ENCODE measurements at places on chromosomes 1 and 21. TPM values are rescaled to one million over a fixed set of nuclear protein-coding genes. Genes with fewer than 3 reads are reported as not detected.

G0S2 gene
- total RNA-seq = 146 TPM

RUNX3 gene
- total RNA-seq = not detected

RAB7B gene
- total RNA-seq = 7.4 TPM

DNA sequence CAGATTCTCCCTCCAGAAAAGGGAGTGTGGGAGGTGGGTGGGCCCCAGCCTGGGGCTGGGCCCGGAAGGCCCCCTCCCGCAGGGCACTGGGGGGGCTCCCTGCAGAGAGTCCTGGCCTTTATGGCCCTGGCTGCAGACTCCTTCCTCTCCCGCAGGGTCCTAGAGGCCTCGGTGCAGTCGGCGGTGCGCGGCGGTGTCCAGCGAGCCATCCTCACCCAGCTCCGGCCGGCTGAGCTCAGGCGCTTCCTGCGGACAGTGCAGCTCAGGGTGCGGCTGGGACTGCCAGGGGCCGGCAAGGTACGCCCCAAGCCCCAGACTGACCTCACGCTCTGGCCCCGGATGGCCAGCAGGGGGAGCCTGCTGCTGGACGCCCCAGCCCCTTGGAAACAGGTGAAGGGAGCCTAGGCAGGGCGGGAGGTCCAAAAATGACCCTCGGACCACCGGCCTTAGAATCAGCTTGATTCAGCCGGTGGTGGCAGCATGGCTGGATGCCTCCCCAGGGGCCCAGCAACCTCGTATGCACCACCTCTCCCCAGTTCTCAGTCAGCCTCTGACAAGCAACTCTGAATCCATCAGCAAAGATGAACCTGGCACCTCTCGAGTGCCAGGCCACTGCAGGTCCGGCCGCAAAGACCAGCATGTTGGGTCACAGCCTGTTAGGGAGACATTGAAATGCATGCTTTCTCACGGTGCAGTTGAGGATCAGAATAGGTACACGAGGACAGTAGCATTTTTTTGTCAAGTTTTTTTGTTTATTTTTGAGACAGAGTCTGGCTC, 20.6 kb downstream of the MTHFR start:
- peak; percentile 54 for DNase-seq

GRCh38 chr1:50553921-50554320, 130.7 kb upstream of the DMRTA2 start:
- DNase-seq = no peak

DNA sequence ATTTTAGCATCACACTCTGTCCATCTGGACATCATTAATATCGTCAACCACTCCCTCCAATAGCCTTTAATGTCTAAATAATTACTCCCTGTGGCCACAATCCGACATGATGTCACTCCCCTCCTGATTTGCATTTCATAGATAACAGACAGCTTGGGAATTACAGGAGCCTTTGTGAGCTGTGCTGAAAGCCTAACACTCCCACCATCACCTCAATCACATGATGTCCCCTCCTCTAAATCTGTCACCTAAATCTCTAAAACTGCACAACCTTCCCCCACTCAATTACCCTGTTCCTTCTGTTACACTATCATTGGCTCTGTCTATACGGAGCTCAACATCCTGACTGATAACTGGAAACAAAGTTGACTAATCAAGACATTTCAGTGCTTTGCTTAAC, 14.3 kb downstream of the NHLH2 start:
- DNase-seq = no peak

GRCh38 chr1:116258668-116259419, 114.2 kb upstream of the ATP1A1 start:
- no peak for DNase-seq

GRCh38 chr1:167683641-167684502, 37.9 kb upstream of the MPZL1 start:
- no peak for DNase-seq

DNA sequence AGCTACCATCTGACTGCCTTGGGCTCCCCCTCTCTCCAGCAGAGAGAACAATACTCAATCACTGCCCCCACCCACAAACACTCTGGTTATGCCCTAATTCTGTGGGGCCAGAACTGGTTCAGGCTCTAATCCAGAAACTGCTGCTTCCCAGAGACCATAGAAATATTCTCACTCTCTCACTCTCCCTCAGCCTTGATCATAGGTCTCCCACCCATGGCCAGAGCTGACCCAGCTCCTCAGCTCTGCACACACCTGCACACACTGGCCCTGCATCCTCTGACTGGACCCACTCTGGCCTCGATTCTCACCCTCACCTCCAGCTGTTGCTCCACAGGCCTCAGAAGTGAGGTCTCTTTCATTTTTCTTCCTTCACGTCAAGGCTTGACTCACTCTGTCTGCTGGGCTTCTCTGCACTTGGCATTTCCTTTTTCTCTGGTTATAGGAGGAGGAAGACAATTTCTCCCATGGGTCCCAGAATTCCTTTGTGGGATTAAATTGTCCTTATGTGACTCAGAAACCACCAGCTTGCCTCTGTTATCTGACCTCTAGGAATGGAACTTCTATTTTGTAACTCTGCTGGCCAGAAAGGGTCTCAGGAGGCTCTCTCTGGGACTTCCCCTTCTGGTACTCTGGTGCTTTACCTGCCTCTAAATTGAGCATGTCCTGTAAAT, 15.6 kb upstream of the ZMYM6 start:
- DNase-seq = peak; percentile 96

DNA sequence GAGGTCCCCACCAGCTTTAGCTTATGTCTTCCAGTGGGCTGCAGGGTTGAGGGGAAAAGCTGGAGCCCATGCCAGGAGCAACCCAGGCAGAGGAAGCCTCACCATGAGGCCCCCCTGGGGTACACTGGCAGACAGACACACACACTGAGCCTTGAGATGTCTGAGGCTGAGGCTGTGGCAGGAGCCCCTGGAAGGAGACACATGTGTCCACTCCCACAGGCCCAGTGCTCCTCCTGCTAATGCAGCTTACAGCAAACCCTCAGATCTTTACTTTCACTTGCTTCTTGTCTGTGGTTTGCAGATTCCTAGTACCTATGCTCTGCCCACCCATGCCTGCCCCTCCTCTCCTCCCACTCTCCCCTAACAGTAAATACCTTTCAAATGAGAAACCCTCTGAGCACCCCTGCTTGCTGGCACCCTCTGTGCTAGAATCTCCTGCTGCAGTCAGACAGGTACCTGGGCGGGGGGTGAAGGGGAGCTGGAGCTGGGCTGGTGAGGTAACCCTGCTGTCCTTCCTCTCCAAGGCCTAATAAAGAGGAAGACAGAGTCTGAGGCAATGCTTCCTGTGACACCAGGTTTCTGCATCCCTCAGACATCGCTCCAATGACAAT, 63.4 kb upstream of the NEK2 start:
- DNase-seq = no peak

GRCh38 chr1:6703016-6703415, 1.4 kb upstream of the DNAJC11 start:
- DNase-seq = no peak

DNA sequence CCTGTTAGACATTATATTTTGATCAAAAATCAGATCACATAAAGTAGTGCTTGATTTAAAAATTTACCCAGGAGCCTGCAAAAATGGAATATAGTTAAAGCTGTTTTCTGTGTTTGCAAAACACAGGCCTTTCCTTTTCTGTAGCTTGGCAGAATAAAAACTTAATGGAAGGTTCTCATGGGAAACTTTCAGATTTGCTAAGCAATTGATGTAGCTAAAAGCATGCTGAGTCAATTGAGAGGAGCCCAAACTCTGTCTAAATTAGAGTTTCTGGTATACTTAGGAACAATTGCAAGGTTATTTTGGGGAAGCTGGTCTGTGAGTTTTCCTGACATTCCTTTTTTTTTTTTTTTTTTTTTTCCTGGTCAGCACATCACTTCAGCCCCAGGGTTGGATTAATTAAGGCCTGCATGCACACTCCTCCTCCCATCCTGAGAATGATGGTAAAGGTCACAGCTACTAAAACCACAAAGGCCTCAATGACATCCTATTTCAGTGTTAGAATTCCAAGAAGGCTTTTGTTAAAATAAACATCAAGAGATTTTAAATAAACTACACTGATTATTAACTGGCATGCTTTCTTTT, 608.7 kb downstream of the PLPP3 start:
- DNase-seq = peak; percentile 74

- no peak for DNase-seq
Observed at GRCh38 chr21:15326032-15326867, 261.4 kb upstream of the NRIP1 start.

DNA sequence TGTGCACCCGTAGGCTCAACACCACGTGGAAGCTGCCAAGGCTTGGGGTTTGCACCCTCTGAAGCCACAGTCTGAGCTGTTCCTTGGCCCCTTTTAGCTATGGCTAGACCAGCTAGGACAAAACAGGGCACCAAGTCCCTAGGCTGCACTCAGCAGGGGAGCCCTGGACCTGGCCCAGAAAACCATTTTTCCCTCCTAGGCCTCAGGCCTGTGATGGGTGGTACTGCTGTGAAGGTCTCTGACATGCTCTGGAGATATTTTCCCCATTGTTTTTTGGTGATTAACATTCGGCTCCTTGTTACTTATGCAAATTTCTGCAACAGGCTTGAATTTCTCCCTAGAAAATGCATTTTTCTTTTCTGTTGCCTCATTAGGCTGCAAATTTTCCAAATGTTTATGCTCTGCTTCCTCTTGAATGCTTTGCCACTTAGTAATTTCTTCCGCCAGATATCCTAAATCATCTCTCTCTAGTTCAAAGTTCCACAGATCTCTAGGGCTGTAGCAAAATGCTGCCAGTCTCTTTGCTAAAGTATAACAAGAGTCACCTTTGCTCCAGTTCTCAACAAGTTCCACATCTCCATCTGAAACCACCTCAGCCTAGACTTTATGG, 69.0 kb upstream of the KRTAP19-8 start:
- DNase-seq = no peak

DNA sequence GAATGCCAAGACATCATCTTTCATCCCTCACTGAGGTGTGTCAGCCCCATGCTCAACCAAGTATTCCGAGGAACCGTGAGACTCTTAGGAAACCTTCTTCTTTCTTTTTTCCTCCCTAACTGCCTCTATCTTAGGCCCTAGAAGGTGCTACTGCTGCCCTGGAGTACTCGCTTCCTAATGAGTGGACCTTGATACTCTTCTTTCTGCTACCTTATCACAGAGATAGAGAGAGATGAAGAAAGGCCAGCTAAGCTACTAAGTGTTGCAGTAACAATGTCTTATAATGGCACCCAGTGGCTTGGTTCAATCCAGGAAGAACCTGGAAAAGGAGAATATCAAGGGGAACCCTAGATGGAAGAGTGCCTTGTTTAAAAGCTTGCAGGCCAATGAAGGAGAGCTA, 86.6 kb downstream of the KIRREL1 start:
- no peak for DNase-seq

- DNase-seq = no peak
Observed at GRCh38 chr1:95168761-95169351, 51.7 kb downstream of the TLCD4 start.

Measured in fibroblast of the aortic adventitia (primary cell).